Kidney epithelial cell (primary cell): ENCODE measurements at places on chromosomes 2 and 18.

DNA sequence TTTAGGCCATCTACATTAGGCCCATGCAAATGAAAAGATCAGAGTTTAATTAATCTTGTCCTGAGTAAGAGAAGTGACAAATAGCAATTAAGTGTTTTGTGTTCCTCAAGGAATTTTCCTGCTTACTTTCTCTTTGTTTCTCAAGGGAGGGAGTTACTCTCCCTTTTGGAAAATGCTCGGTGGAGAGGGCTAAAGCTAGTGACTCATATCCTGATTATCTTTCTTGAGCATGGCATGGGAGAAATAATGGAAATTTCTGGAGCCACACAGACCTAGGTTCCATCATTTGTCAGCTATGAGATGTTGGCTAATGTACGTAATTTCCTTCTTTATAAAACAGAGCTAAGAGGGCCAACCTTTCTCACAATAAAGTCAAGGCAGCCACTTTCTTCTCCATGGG is 177.1 kb downstream of the ETAA1 start:
- no peak for DNase-seq

DNA sequence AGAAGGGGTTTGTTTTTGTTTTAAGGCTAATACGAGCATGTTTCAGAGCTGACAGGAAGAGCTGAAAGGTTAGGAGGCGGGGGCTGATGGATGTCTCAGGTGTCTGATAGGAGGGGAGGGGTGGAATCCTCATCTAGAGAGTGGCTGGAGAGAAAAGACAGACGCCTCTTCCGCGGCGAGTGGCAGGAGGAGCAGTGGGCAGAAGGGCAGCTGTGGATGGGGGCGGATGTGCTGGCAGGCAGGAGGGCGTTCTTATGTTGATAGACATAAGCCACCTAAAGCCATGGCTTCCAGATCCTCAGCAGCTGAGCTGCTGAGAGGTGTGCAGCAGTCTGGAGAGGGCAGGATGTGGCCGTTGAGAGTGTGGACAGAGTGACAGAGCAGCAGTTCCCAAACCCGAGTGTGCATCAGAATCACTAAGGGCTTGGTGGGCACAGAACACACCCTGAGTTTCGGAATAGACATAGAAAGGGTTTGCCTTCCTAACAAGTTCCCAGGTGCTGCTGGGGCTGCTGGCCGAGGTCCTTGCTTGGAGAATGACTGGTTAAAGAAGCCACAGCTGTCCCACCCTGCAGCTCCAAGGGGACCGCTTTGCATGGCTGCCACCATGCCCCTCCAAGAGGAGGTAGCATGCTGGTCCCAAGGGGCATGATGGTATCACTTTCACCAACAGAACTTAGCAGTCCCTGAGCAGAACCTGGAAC is 3.0 kb upstream of the ITM2C start:
- no peak for DNase-seq

GRCh38 chr2:172083628-172084394 is 1.5 kb upstream of the DLX1 start:
- DNase-seq: no peak

DNA sequence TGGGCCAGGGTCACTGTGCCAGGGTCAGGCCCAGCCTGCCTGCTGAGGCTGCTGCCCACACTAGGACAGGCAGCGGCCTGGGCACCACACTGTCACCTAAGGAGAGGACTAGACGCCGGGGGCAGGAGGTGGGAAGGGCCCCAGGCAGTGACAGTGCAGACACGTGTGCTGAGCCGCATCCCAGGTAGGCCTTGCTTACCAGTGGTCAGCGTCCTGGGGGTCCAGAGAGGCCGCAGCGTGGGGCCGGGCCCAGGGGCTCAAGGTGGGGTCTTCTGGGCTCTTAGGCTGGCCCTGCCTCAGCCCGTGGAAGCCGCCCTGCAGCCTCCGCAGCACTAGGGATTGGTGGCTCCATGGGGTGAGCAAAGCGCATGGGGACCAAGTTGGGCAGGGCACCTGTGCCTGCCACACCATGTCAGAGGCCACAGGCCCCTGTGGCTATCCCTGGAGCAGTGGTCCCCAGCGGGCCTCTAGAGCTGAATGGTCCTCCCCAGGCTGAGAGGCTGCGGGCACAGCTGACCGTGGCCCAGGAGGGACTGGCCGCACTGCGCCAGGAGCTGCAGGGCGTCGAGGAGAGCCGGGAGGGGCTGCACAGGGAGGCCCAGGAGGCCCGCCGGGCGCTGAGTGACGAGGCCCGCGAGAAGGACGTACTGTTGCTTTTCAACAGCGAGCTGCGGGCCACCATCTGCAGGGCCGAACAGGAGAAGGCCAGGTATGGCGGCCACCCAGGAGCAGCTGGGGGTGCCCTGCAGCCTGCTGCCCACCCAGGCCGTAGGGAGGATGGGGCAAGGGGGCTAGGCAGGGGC is 35.2 kb upstream of the SNED1 start:
- no peak for DNase-seq

DNA sequence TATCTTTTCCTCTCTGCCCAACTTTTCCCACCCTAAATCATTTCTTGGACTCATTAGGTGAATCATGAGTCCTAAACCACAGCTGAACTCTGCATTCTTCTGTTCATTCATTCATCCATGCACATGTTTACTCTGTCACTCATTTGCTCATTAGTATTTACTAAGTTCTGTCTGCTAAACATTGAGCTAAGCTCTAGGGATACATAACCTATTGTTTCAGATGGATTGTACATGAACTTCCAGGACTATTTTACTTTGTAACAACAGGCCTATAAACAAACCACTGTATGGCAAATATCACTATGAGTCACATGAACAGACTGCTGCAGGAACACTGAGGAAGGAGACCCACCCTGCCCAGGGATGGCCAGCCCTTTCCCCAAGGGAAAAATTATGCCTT is 14.6 kb upstream of the DYNC2LI1 start:
- peak; percentile 92 for DNase-seq

DNA sequence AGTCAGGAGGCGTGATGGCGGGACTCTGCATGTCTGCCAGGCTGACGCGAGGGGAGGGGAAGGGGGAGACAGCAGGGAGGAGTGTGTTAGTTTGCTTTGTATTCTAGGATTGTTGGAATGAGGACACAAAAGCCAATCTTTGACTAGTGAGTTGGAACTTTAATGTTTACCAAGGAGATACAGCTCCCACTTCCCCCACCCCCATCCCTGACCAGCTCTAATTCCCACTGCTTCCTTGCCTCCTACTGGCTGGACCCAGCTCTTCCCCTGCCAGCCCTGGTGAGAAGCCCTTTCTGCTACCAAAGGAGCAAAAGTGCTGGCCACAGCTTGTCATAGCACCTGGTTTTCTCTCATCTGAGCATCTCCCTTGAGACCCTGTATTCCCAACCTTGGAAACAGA is 84.5 kb downstream of the CELF4 start:
- DNase-seq: peak; percentile 48

DNA sequence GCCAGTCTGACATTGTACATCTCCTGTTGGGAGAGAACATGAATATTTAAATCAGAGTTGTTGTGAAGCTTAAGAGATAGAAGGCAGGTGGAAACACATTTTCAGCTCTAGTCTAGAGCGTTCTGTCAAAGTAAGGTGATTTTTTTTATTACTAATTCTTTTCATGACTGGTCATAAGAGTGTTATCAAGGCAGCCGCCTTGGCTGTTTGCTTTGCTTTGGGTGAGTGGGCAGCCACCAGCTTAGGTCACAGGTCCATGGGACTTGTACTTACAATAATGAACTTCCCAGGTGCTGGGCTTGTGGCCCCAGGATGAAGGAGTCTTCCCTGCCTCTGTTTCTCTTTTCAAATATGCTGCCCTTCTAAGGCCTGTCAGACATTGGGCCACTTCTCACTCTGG is 256.3 kb downstream of the SRBD1 start:
- DNase-seq: no peak

DNA sequence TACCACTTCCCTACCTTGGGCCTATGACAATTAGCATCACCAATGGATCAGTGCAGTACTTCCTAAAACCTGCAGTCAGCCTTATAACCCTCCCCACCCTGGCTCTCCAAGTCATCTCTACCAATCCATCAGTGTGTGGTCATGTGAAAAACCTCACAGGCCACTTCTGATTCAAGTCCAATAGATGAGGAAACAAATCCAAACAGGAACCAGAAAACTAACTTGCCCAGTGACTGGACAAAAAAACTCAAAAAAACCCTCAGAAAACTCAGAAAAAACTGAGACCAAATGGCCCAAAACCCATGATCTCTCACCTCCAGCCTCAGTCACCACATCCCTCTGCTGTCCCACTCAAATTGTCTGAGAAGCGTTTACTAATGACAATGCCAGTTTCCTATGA is 43.3 kb downstream of the TGFA start:
- DNase-seq: no peak

GRCh38 chr2:220707261-220707660 is 864.8 kb downstream of the EPHA4 start:
- no peak for DNase-seq

- DNase-seq: no peak
Measured at GRCh38 chr2:20513946-20514345, 67.1 kb downstream of the RHOB start.
